ENCODE measurements at places on chromosomes 16 and 17.
A peak's percentile ranks its signal among the peaks of the same experiment; 100 is the strongest.

- DNase-seq: no peak
Measured at GRCh38 chr16:69497876-69498596, 67.7 kb upstream of the NFAT5 start.

GRCh38 chr17:45145035-45145389 lies 3.3 kb upstream of the HEXIM1 start:
- DNase-seq: no peak

DNA sequence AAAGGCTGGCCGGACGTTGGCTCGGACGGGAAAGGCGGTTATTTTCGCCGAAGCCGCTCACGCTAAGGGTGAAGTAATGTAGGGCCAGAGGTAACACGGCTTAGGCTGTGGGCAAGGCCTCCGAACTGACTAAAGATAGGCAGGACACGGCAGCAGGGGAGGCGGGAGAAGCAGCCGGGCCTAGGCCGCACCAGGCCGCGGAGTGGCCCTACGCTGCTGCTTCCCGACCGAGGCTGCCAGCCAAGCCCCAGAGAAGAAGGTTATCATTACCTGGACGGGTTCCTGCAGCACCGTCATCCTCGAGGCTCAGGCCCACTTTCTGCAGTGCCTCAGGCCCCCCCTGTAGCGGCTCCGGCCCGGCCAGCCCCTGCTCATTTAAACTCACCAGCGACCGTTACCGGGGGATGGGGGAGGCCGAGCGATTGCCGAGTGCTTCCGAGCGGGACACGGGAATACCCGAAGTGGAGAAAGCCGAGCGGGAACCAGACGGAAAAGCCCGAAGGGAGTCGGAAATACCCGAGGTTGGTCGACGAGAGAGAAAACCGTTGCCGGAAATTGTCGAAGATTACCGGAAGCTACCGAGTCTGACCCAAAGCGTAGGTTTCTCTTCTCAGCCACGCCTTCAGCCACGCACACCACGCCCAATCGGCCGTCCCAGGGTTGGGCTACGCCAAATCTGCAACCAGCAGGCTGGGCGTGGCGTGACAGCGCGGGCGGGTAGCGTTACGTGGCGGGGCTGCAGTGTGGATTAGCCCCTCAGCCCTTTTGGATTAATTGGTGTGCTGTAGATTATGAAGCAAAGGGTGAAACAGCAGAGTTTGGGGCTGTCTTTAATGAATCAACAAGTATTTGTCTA lies at the start of gene CDC27:
CDC27 (minus strand) TSS at position 420 of the 856 bp plus-strand sequence; CDS start at position 297, 123 bp downstream.
- peak; percentile 100 for DNase-seq

GRCh38 chr17:151004-151403 lies 13.6 kb downstream of the SCGB1C2 start:
- no peak for DNase-seq

GRCh38 chr17:81544281-81544974 lies 7.7 kb downstream of the FAAP100 start:
- no peak for DNase-seq
